ENCODE measurements at places on chromosomes 7 and 10.

GRCh38 chr10:4102802-4103344, 317.9 kb upstream of the KLF6 start:
- peak; percentile 34 for DNase-seq

GRCh38 chr7:130276796-130277762, 10.4 kb downstream of the CPA2 start:
- no peak for DNase-seq

DNA sequence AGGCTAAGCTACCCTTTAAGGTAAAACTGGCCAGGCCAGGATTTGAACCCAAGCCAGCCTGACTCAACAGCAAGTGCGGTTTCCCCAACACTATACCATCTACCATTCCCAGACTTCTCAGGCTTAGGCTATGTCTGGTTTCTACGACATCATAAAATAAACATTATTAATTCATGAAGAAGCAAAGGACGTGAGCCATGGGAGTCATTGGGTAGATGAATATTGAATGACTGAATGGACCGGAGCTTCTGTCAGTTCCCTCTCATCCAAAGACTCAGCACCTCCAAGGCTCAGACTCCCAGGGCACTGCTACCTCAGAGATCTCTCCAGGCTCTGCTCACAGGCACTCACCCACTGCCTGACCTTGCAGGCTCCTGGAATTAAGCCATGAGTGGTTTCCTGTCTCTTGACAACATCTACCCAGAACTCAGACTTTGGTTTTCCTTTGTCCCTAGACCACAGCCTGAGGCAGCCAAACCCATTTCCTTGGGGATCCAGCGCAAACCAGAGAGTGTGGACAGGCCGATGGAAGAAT, 64.6 kb upstream of the STEAP1B start:
- no peak for DNase-seq

DNA sequence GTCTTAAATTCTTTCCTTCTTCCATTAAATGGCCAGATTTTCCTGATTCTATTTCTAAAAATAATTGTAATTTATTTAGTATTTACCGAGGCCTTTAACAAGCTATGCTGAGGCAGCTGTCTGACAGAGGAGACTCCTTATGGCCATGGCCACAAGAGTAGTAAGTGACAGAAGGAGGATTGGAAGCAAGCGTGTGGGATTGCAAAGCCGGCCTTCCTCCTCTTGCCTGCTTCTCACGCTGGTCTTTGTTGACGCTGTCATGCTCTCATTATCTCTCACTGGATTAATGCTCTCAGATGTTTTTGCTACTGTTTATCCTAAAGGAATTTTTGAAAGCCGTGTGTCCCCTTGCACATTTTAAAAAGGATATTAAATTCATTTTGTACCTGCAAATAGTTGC, 546.3 kb downstream of the SDK1 start:
- no peak for DNase-seq

- no peak for DNase-seq
Measured at GRCh38 chr7:73715648-73716317, 3.7 kb downstream of the STX1A start.

DNA sequence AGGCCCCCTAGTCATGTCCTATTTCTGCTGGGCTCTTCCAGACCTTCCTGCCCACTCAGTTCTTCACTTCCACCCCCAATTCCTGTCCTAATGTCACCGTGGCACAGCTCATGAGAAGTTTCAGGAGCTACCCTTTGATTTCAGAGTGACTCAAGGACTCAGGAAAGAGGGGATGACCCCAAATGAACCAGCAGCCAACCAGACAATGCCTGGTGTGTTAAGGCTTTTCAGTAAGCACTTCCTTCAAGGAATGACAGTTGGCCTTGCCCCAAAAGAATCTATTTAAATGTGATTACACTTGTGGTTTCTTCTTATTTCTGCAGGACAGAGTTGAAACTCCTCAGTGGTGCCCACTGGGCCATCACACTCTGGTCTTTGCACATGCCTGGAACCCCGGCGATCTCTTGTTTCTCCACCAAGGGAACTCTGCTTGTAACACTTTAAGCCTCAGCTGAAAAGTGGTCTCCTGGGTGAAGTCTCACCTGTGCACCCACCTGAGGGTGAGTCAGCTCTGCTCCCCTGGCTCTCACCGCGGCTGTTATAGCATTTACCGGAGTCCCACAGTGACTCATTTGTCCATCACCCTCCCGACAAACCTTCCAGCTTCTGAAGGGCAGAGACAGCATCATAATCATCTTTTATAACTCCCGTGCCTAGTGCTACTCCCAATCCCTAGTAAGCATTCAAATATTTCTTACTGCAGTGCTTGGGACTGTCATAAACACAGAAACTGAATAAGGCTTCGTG, 123.0 kb upstream of the SVIL start:
- DNase-seq: no peak

DNA sequence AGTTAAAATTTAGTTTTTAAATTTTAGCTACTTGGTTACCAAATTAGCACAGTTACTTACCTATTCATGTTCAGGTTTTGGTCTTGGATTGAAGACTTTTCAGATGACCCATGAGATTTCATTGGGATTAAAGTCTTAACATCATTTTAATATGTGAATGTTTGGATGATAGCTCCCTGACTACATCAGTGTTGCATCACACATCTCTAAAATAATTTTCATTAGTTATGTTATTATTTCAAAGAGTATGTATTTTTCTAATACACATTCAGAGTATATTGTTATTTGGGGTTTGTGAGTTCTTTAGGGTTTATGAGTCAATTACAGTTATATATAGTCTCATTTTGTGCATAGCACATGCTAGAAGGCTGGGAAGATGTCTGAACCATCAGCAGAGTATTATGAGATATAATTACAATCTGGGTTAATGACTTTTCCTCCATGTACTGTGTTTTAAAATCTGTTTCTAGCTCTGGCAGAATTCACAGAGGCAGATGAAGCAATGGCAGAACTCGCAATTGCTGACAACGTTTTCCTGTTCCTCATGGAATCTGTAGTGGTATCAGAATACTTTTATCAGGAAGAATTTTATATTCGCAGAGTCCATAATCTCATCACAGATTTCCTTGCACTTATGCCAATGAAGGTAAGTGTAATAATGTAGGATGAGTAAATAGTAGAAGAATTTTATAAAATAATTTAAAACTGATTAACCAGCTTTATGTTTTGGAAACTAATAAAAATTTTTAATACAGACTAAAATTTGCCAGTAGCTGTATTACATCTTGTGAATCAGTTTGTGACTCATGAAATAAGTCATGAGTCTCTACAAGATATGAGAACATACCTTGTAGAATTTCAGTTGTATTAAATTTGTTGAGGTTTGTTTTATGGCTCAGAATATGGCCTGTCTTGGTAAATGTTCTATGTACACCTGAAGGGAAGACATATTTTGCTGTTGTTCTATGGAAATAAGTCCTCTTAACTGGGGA, 26.9 kb downstream of the NUP205 start:
- DNase-seq: no peak

DNA sequence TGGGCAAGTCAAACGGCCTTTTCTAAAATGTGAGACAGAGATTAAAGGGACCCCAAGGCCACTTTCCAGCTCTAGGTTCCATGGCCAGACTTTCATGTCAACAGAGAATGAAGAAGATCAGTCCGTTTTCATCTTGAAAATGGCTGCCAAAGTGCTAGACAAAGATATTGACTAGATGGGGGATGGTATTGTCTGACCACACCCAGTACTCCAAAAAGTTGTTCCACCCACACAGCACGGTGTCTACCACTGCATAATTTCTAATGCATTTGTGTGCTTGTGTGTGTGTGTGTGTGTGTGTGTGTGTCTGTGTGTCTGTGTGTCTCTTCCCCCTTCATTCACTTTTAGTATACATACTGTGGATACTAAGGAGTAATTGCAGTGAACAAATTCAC, 1.3 kb downstream of the COL1A2 start:
- no peak for DNase-seq

- no peak for DNase-seq
Measured at GRCh38 chr10:124323111-124323725, 95.5 kb downstream of the OAT start.

Data from T-helper 2 cell (primary cell).